ENCODE measurements at places on chromosomes 13 and 19. TPM values are rescaled to one million over a fixed set of nuclear protein-coding genes. Genes with fewer than 3 reads are reported as not detected.

GRCh38 chr19:46803555-46803954 lies 15.2 kb upstream of the SLC1A5 start:
- ATAC-seq, result no peak

DAND5 gene
- 0.30 TPM for total RNA-seq

DNA sequence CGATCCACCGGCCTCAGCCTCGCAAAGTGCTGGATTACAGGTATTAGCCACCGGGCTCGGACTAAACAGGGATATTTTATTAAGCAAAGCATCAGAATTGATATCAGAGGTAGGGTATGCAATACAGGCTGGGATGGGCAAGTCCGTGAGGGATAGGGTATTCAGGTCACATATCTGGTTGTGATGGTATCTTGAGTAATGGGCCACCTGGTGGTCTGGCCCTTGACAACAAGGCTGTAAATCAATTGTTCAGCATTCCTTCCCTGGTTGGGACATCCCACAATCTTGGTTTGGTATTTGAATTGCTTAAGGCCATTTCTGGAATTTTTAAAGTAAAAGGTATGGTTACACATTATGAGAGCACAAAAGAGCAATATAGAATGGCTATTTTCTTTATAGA lies 1588.0 kb downstream of the SLITRK1 start:
- no peak for ATAC-seq

FGF22 gene
- 1.7 TPM for total RNA-seq

DNA sequence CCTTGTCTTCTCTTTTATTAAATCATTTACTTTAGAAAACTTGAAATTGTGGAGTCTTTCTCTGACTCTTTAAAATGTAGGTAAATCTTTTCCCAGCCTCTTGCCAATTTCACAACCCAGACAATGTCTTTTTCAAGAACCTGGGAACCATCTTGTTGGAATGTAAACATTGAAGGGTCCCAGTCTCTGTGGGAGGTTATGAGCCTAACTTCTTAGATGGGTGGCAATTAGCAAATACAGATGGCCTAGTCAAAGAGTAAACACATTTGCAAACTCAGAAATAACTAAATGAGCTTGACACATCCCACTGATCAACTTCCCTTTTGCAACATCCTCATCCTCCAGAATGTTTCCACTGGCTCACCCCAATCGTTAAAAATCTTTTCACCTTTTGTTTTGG lies 721.0 kb downstream of the PCDH9 start:
- no peak for ATAC-seq

DNA sequence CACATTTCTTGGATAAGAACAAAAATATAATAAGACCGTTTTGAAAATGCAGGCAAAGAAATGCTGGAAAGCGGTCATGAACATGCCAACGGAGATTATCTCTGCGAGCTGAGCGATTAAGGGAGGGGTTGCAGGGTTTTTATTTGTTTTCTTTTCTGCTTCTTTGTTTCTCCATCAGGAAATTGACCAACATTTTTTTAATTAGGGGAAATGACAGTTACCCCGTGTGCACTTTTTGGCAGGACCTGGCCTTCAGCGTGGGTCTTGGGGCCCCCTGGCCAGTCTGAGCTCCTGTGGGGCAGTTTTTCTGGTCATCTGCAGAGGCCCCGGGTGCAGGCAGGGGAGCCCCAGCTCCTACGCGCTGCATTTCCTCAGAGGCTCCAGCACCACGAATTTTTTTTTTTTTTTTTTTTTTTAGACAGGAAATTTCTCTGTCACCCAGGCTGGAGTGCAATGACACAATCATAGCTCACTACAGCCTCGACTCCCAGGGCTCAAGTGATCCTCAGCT lies 31.3 kb upstream of the HOMER3 start:
- ATAC-seq, result no peak

Data from activated T-helper 17 cell treated with anti-CD3 and anti-CD28 coated beads, Interleukin-2, amount 50 U/mL, for 72 hours (primary cell).